BJ (cell line): ENCODE measurements at places on chromosomes 11 and 22. TPM values are rescaled to one million over a fixed set of nuclear protein-coding genes. Genes with fewer than 3 reads are reported as not detected.

The AGBL2 gene
- 1.5 and 1.7 TPM in 2 replicates for polyA plus RNA-seq

The GUCY1A2 gene
- polyA plus RNA-seq, result 0.53 and 1.2 TPM in 2 replicates

The OR4P4 gene
- polyA plus RNA-seq, result not detected in 2 replicates

The C11orf16 gene
- polyA plus RNA-seq, result not detected in 2 replicates

The MRGPRF gene
- 13.8 and 24.4 TPM in 2 replicates for polyA plus RNA-seq

The C11orf58 gene
- 115 and 170 TPM in 2 replicates for polyA plus RNA-seq

The CD3E gene
- not detected in 2 replicates for polyA plus RNA-seq

The NLRP14 gene
- polyA plus RNA-seq, result 0.01 and 0.04 TPM in 2 replicates

The C22orf15 gene
- 2.6 and 4.0 TPM in 2 replicates for polyA plus RNA-seq

The PRPF19 gene
- 17.6 and 48.6 TPM in 2 replicates for polyA plus RNA-seq

The CARD10 gene
- 2.3 and 4.5 TPM in 2 replicates for polyA plus RNA-seq

The SDF2L1 gene
- 10.9 and 22.8 TPM in 2 replicates for polyA plus RNA-seq

The USP2 gene
- 0.27 and 0.71 TPM in 2 replicates for polyA plus RNA-seq

The ASPHD2 gene
- polyA plus RNA-seq, result 2.3 and 2.5 TPM in 2 replicates

The SYCE3 gene
- not detected in 2 replicates for polyA plus RNA-seq

The PCF11 gene
- polyA plus RNA-seq, result 14.6 and 23.1 TPM in 2 replicates

The KBTBD4 gene
- 21.9 and 25.5 TPM in 2 replicates for polyA plus RNA-seq

The HSPB2 gene
- 2.5 and 4.0 TPM in 2 replicates for polyA plus RNA-seq

The KRTAP5-1 gene
- not detected in 2 replicates for polyA plus RNA-seq
